ENCODE measurements at places on chromosomes 5 and 9. TPM values are rescaled to one million over a fixed set of nuclear protein-coding genes. Genes with fewer than 3 reads are reported as not detected.

GRCh38 chr9:106816524-106816923 lies 46.4 kb upstream of the ZNF462 start:
- no peaks in the 10 kb centered on the region for H3K36me3 ChIP-seq
- H3K4me1 ChIP-seq, result no peaks in the 10 kb centered on the region
- H3K4me3 ChIP-seq, result no peak overlapping the region
- no peak for DNase-seq
- H3K27me3 ChIP-seq, result no peaks in the 10 kb centered on the region
- no peak overlapping the region for H3K27ac ChIP-seq

GRCh38 chr5:141951332-141951781 lies 6.6 kb downstream of the PCDH12 start:
- peaks cover 19% of the 10 kb centered on the region for H3K4me1 ChIP-seq
- peaks cover 13% of the 10 kb centered on the region for H3K36me3 ChIP-seq
- DNase-seq, result no peak
- no peak overlapping the region for H3K4me3 ChIP-seq

DNA sequence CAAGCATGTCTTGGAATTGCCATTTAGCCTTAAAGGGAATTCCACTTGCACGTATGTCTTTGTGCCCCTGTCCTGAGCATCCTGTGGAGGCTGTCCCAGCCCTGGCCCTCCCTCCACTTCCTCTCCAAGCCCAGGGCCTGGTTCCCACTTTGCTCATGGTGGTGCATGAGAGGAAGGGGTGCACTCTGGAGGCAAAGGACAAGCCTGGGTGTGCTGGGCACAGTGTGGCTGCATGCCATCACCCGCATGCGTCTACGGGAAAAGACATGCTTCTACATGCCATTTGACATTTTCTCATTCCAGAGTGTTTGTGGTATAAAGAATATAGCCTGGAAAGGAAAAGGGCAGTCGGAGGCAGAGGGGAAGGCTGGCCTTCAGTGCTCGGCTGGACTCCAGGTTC lies 7.2 kb upstream of the IRX2 start:
- peak; percentile 78 for DNase-seq
- H3K27me3 ChIP-seq, result no peaks in the 10 kb centered on the region
- no peaks in the 10 kb centered on the region for H3K36me3 ChIP-seq
- H3K4me1 ChIP-seq, result peaks cover 22% of the 10 kb centered on the region
- no peak overlapping the region for H3K4me3 ChIP-seq

DNA sequence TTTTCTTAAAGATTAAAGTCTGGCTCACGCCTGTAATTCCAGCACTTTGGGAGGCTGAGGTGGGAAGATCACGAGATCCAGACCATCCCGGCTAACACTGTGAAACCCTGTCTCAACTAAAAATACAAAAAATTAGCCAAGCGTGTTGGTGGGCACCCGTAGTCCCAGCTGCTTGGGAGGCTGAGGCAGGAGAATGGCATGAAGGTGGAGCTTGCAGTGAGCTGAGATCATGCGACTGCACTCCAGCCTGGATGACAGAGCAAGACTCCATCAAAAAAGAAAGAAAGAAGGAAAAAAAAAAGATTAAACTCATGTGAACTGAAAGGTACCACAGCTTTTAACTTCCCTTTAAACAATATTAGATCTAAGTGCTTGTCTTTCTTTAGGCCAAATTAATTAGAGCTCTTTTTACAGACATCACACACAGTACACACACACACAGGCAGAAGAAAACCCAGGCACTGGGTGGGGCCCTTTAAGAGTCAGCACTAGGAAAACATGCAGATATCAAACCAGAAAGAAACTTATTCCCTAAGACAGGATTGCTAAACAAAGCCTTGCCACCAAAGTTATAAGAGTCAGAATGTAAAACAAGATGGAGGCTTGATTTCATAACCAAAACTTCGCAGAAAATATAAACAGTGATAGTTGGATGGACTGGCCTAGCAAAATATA lies 29.3 kb upstream of the UHRF2 start:
- H3K27ac ChIP-seq, result no peak overlapping the region
- H3K36me3 ChIP-seq, result no peaks in the 10 kb centered on the region
- no peak for DNase-seq
- H3K27me3 ChIP-seq, result no peaks in the 10 kb centered on the region
- H3K4me3 ChIP-seq, result no peak overlapping the region

Gene CAMK4
- 5.3 TPM for total RNA-seq

GRCh38 chr5:150241298-150242160 lies 48.0 kb downstream of the CAMK2A start:
- no peak overlapping the region for H3K27ac ChIP-seq
- no peak for DNase-seq
- H3K27me3 ChIP-seq, result no peaks in the 10 kb centered on the region
- H3K36me3 ChIP-seq, result no peaks in the 10 kb centered on the region

Gene PROB1
- 10.4 TPM for total RNA-seq

DNA sequence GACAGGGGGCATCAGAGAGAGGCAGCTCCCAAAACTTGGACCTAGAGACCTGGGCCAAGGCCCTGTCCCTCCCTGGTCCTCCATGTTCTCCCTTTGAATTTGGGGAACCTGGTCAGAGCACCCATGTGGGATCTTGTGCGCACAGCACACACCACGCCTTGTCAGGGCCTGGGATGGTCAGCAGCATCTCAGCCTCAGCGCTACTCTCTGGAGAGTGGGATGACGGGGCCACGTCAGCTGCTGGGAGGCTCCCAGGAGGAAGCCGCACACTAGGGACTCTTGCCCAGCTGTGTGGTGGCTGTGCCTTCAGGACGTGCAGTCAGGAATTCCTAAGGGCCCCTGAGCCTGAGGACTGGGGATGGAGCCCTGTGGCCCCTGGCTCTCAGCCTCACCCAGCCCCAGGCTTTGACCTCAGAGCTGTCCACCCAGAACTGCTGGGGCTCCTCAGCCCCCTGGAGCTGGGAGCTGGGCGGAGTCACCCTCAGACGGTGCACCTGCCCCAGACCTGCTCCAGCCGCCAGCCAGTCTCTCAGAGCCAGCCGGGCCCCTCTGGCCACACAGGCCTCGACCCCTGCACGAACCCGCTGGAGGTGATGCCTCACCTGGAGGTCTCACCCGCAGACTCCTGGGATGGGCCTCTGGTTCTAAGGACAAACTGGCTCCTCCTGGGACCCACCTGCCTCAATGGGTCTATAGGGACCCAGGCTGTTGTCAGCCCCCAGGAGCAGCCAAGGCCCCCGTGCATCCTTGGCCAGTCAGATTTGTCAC lies 38.3 kb upstream of the EGFL7 start:
- H3K4me3 ChIP-seq, result no peak overlapping the region
- H3K27me3 ChIP-seq, result no peaks in the 10 kb centered on the region
- peaks cover 34% of the 10 kb centered on the region for H3K4me1 ChIP-seq
- H3K27ac ChIP-seq, result peak overlapping the region; percentile 28

Gene DCTN3
- 104 TPM for total RNA-seq

DNA sequence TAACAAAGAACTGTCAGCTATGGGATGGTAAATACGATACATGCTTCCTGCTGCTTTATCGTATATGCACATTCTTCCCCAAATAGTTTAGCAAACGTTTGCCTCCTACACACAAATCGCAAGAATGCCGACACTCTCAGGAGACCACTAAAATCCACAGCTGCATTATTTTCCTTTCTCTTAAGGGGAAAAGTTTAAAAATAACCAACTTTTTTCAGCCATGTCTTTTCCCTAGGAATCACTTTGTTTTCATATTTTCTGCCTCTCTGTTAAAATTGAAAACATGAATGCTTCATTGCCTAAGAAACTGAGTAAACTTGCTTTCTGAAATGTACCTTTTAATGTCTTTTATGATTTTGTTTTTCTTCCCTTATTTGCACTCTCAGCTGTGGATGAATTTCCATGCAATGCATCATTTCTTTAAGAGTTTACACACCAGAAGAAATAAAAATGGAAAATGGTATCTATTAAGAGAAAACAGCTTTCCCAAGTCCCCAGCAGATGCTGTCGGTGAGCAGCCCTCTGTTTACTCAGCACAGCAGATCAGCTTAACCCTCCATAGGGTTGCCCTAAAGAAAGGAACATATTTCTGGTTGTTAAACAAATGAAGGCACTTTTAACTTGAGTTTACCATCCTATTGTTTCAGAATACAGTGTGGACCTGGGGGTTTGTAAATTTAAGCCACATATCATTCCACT lies 66.2 kb downstream of the IZUMO3 start:
- no peaks in the 10 kb centered on the region for H3K36me3 ChIP-seq
- no peak for DNase-seq
- no peak overlapping the region for H3K27ac ChIP-seq
- H3K27me3 ChIP-seq, result no peaks in the 10 kb centered on the region
- H3K4me3 ChIP-seq, result no peak overlapping the region

Gene UNC5A
- total RNA-seq, result not detected

Gene GPX8
- 12.5 TPM for total RNA-seq

GRCh38 chr9:15423231-15423985 lies 732 bp downstream of the SNAPC3 start:
- H3K4me1 ChIP-seq, result peaks cover 43% of the 10 kb centered on the region
- H3K27ac ChIP-seq, result peak overlapping the region; percentile 94
- H3K36me3 ChIP-seq, result peaks cover 20% of the 10 kb centered on the region
- DNase-seq, result no peak
- H3K27me3 ChIP-seq, result no peaks in the 10 kb centered on the region

Gene TMEM215
- not detected for total RNA-seq

Gene HAND1
- total RNA-seq, result not detected

Gene CFAP157
- total RNA-seq, result not detected

DNA sequence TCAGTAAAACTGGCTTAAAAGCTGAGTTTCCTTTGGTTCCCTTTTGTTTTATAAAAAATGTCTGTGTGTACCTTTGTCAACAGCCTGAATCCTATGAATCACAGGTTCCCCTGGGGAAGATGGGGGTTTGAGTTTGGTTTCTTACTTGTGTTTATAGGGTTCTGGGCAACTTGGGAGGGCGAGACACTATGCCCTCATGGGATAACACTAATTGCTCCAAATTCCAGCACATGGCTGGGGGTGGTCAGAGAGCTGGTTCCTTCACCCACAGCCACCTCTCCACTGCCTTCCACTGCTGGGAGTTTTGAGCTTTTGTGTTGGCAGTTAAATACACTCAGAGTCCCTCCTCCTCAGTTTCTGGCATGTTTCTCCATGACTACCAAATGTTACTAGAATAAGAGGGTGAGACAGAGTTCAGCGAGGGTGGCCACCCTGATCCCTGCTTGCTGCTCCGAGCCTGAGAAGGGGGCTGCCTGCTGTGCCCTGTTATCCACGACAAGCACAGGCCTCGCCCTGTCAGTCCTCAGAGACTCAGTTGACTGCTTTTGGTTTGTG lies 83.0 kb upstream of the EPB41L4B start:
- H3K4me3 ChIP-seq, result no peak overlapping the region
- H3K27ac ChIP-seq, result no peak overlapping the region
- H3K27me3 ChIP-seq, result no peaks in the 10 kb centered on the region
- peaks cover 88% of the 10 kb centered on the region for H3K36me3 ChIP-seq

DNA sequence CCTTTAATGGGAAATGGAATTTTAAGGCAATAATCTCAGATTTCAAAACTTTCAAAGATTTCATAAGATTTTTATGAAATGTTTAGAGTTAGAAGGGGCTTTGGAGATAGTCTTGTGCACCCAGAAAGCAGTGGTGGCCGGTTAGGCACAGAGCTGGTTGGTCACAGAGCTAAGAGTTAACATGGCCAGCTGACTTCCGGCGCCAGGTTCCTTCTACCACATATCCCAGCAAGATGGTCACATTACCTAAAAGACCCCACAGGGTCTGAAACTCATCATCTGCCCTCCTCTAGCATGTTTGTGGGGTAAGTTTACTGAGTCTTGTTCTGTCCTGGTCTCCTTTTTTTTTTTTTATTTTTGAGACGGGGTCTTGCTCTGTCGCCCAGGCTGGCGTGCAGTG lies 19.3 kb downstream of the QRFP start:
- no peaks in the 10 kb centered on the region for H3K27me3 ChIP-seq
- H3K27ac ChIP-seq, result no peak overlapping the region

DNA sequence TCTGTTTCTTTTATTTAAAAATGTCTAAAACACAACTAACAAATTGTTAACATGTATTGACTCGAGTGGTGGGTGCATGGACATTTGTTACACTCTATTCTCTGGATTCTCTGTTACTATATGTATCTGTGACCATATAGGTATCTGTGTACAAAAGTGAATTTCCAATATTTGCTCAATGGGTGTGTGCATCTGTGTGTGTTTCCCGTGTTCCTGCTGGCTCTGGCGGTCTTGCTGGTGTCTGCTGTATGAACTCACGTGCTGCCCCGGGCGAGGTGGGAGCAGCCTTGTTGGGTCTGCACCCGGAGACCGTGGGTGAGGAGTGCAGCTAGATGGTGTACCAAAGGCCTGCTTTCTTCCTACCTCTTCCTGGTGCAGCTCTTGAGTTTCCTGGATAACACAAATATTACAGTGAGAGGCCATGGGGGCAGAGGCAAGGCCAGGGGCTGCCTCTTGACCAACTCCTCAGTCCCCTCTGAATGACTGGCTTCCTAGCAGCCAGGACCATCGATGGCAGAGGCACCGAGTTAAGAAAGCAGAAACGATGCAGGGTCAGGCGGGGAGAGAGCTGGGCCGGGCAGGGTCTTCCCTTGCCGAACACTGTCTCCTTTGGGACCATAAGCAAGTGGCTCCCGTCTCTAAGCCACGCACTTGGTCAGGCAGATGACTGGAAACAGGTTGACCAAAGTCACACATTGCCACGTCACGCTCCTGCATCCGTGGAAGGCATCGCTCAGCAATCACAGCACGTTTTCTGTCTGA lies 49.5 kb downstream of the LHX2 start:
- H3K27me3 ChIP-seq, result no peaks in the 10 kb centered on the region
- H3K4me3 ChIP-seq, result no peak overlapping the region
- H3K4me1 ChIP-seq, result no peaks in the 10 kb centered on the region

Gene CARTPT
- 7.4 TPM for total RNA-seq

GRCh38 chr5:173198049-173198448 lies 37.0 kb downstream of the NKX2-5 start:
- H3K27ac ChIP-seq, result no peak overlapping the region
- no peaks in the 10 kb centered on the region for H3K36me3 ChIP-seq
- no peaks in the 10 kb centered on the region for H3K27me3 ChIP-seq
- H3K4me3 ChIP-seq, result no peak overlapping the region
- no peak for DNase-seq
- H3K4me1 ChIP-seq, result no peaks in the 10 kb centered on the region

GRCh38 chr5:6598351-6598900 lies 34.4 kb downstream of the NSUN2 start:
- no peaks in the 10 kb centered on the region for H3K27me3 ChIP-seq
- peaks cover 11% of the 10 kb centered on the region for H3K4me1 ChIP-seq
- peaks cover 56% of the 10 kb centered on the region for H3K36me3 ChIP-seq
- DNase-seq, result no peak

DNA sequence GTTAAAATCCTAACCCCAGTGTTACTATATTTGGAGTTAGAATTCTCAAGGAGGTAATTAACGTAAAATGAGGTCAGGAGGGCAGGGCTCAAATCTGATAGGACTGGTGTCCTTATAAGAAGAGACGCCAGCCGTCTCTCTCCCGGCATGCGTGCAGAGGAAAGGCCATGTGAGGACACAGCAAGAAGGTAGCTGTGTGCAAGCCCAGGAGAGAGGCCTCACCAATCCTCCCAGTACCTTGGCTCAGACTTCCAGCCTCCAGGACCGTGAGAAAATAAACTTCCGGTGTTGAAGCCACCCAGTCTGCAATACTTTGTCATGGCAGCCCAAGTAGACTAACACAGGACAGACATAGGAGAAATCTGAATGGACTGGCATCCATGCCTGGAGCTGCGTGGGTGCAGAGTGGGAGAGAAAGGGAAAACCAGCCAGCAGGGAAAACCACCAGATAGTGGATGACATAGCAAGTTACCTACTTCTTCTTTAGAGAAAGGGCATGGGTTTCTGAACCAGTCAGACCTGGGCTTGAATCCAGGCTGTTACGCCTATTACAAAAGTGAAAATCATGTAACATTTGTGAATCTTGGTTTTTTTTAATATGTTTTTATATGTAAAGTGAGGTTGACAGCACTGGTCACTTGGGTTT lies 89.2 kb downstream of the FSTL4 start:
- no peaks in the 10 kb centered on the region for H3K4me1 ChIP-seq
- DNase-seq, result no peak
- H3K4me3 ChIP-seq, result no peak overlapping the region
- no peak overlapping the region for H3K27ac ChIP-seq
- H3K27me3 ChIP-seq, result no peaks in the 10 kb centered on the region
- no peaks in the 10 kb centered on the region for H3K36me3 ChIP-seq

All from esophagus muscularis mucosa (tissue), 4 donors.